ENCODE measurements at places on chromosomes 2 and 18.
A peak's percentile ranks its signal among the peaks of the same experiment; 100 is the strongest.

- DNase-seq = no peak
Measured at GRCh38 chr2:159096901-159097300, 128.5 kb downstream of the TANC1 start.

GRCh38 chr2:43751476-43751990, 22.3 kb upstream of the DYNC2LI1 start:
- DNase-seq = no peak

DNA sequence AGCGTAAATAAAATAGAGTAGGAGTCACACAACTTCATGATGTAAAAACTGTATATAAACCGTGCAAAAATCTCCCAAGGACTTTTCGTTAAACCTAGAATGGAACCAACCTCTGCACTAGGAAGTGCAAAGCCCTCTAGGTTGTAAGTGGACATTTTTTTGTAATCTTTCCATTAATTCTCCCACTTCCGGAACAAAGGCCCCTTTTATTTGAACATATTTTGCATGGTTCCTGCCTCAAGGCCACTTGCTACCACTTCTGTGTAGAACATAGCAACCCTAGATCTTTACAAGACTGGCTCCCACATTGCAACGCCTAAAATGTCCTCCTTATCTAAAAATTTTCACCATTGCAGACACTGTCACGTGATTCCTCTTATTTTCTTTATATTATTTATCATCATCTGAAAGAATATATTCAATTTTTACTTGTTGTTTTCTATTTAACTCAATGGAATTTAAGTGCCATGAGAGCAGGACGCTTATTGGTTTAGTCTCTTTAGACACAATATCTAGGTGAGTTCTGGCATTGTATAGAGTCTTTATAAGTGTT, 249.6 kb upstream of the TMEFF2 start:
- DNase-seq = peak; percentile 20

DNA sequence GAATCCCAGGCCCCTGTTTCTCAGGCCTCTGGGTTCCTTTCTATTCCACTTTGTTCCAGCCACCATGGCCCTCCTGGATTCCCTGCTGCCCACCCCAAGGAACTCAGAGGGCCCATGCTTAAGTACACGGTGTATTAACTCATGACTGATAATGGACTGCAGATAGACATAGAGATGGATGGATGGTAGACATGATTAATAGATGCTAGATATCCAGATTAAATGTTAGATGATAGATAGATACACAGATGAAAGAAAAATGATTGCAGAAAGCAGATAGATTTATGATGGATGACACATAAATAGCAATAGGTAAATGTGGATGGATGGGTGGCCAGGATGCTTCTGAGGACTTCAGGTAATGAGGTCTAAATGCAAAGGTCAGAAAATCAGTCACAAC, 278.0 kb downstream of the CELF4 start:
- DNase-seq = no peak

GRCh38 chr18:9757827-9758621, 49.9 kb downstream of the RAB31 start:
- DNase-seq = no peak

- no peak for DNase-seq
Measured at GRCh38 chr2:224956706-224957105, 85.6 kb downstream of the DOCK10 start.

- no peak for DNase-seq
Measured at GRCh38 chr2:162972383-162972782, 133.8 kb upstream of the KCNH7 start.

GRCh38 chr2:96493072-96493471, 12.1 kb downstream of the NEURL3 start:
- DNase-seq = no peak

DNA sequence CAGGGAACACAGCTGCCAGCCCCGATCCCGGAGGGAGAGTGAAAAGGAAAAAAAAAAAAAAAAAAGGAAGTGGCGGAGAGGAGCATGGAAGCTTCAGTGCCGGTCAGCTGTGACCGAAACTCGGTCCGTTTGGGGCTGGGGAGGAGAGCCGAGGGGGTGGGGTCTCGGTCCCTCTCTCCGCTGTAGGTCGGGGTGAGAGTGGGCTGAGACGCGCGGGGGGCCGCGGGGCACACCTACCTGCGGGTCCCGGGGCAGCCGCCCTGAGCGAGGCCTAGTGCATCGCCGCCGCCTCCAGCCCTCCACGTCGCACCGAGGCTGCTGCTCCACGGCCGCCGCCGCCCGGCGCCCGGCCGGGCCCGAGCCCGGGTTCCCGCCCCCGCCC, 536 bp downstream of the VPS54 start:
- DNase-seq = peak; percentile 91

DNA sequence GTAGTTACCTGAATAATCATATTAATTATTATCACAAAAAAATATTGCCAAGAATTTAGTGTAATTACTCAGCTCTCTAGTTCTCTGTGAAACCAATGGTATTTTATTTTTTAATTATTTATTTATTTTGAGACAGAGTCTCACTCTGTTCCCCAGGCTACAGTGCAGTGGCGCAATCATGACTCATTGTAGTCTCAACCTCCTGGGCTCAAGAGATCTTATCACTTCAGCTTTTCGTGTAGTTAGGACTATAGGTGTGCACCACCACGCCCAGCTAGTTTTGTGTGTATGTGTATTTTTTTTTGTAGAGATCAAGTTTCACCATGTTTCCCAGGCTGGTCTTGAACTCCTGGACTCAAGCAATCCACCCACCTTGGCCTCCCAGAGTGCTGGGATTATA, 440.4 kb upstream of the CDH20 start:
- DNase-seq = no peak

- DNase-seq = no peak
Measured at GRCh38 chr2:216490061-216490460, 8.6 kb upstream of the RPL37A start.

GRCh38 chr2:189372688-189373257, 68.5 kb upstream of the WDR75 start:
- no peak for DNase-seq

- no peak for DNase-seq
Measured at GRCh38 chr2:173667014-173667413, 298.2 kb downstream of the SP3 start.

DNA sequence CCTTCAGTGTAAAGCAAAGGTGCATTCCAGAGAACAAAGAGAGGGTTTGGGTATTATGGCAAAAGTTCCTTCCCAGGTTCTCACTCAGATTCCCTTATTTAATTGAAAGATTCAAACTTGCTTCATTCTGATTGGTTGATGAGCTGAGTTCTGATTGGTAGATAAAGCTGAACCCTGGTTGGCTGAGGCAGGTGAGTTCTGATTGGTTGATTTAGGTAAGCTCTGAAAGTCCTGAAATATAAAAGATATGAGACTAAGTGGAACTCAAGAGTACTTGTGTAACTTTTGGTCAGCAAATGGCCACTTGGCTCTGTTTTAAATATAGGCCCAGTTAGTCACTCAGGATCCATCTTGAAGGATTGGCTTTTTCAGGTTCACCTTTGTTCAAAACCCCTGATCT, 99.8 kb upstream of the FBXO11 start:
- DNase-seq = peak; percentile 10

DNA sequence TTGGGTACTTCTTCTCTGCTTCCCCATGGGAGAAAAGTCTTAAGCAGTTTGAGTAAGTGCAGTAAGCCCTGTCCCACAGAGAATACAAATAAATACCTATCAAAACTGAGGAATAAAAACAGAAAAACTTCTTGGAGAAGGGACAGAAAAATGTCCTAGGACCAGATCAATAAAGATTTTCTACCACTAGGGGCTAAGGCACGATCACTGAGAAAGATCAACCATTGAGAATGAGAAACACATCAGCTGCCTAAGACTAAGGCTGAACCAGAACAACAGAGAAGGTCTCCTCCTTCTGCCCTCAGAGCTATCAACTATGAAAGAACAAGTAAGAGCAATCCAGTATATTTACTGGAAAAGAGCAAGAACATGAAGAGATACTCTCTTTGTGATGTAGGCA, 763.6 kb upstream of the LRRTM1 start:
- DNase-seq = no peak

GRCh38 chr2:158187908-158188307, 86.2 kb downstream of the UPP2 start:
- DNase-seq = no peak

DNA sequence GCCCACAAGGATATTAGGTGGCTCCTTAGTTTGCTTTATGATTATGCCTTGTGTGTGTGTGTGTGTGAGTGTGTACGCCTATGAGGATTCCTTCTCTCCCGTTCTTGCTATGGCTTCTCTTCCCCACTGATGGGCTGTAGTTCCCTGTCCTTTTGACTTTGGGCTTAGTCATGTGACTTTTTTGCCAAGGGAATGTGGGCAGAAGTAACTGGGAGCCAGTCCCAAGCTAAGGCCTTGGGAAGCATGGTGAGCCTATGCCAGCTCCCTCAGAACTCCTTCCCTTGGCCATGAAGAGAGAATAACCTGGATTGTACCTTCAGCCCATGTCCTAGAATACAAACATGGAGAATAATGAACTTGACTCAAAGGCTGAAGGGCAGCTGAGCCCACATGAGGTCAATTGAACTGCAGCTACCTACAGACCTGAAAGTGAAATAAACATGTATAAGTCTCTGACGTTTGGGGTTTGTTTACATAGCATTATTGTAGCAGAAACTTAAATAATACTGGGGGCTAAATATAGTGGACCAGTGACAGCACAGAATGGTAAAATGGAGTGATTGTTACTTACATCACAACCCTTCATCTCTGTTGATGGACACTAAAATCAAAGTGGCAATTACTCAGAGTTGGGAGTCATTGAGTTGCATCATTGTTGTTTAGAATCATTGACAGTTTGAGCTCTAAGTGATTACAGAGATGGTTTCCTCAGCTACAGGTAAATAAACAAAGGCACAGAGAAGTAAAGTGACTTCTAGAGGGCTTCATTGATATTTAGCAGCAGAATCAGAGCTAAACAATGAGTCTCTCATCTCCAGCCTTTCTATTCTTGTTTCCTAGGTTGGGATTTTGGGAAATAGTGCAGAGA, 15.3 kb upstream of the IL36G start:
- DNase-seq = no peak

- no peak for DNase-seq
Measured at GRCh38 chr2:54559593-54560145, 103.5 kb downstream of the SPTBN1 start.

GRCh38 chr2:121489284-121489683, 41.4 kb upstream of the RNU4ATAC start:
- peak; percentile 18 for DNase-seq

- no peak for DNase-seq
Measured at GRCh38 chr2:135451966-135452365, 79.1 kb downstream of the ZRANB3 start.

GRCh38 chr2:127563458-127564428, 28.3 kb downstream of the MYO7B start:
- DNase-seq = no peak

- DNase-seq = no peak
Measured at GRCh38 chr2:117858336-117858735, 43.8 kb downstream of the DDX18 start.

GRCh38 chr2:26668041-26668440, 24.5 kb upstream of the KCNK3 start:
- no peak for DNase-seq

DNA sequence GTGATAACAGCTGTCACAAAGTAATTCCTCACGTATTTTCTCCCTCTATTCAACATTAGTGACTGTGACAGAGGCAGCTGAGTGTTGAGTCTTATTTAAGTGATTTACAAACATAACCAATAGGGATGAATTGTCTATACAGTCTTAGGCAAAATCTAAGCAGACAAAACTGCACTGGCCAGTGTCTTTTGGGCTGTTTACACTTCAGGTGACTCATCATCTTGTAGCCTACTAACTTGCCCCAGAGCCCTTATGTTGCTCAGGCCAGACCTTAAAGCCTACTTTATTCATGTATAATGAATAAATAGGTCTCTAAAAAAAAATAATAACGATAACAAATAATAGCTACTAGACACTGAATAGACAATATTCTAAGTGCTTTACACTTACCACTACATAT, 17.2 kb downstream of the THOC1 start:
- DNase-seq = no peak

DNA sequence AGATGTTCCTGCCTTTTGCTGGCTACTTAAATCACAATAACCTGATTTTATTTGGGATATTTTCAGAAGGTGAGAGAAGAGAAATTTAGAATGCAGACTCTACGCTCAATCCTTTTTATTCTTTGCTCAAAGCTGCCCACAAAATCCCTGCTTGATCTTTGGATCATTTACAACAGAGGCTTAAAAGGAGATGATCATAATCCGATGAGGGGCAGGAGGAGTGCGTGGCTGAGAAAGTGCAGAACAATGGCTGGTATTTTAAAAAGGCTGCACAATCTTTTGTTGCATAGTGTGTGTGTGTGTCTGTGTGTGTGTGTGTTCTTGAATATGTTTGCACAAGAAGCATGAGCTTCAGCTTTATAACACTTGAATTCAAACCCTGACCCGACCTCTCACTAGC, 256.3 kb upstream of the MYT1L start:
- no peak for DNase-seq

- no peak for DNase-seq
Measured at GRCh38 chr18:49934457-49934856, 121.1 kb upstream of the ACAA2 start.

- DNase-seq = peak; percentile 100
Measured at GRCh38 chr2:28413152-28413898, 20.7 kb downstream of the FOSL2 start.

DNA sequence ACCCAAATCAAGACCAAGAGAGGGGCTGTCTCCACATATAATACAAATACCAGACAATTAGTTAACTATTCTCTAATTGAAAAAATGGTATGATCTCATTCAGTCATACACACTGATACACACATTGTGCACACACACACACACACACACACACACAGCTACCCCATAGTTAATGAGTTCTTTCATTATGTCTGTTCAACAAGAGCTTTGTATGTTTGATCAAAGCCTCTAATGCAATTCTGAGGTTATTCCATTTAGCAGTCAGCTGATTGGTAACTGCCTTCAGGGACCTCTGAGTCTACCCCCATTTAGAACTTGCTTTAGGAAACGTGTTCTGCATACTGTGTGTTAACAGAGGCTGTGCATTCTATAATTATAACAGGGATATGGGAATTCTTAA, 741.4 kb upstream of the LRRTM4 start:
- DNase-seq = no peak

DNA sequence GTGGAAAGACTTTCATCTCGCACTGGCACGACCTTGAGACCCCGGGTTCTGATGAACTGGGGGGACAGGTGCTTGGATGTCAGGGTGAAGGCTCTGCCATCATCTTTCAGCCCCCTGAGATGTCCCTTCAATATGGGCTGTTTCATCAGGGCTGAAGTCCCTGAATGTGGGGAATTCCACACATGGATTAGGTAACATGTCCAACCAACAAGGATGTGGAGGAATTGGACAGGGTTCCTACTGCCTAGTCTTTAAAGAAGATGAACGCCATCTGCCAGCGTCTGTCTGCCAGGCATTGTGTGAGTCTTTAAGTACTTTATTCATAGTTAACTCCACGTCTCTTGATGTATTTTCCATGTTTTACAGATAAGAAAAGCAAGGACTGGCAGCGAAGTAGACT, 5.9 kb upstream of the GRHL1 start:
- no peak for DNase-seq

- DNase-seq = no peak
Measured at GRCh38 chr18:31943878-31944816, 1.2 kb upstream of the TRAPPC8 start.
